IPS-NIHi11 (cell line): ENCODE measurements at places on chromosomes 6 and 20.
A peak's percentile ranks its signal among the peaks of the same experiment; 100 is the strongest.

DNA sequence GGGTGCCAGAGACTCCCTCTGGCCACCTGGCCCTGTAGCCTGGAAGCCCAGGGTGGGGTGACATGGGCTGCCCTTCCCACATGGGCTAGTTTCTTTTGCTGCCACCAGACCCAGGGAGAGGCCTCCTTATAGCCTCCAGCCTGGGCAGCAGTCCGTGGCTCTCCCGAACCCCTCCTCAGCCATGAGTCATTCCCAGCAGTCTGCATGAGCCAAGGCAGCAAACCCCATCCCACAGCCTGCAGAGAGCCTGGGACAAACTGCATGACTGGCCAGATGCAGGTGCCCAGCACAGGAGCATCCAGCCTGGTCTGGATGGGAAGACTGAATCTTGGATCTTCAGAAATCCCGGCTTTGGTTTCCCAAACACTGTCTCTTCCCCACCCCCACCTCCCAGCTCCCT lies 75.7 kb downstream of the MRPL14 start:
- DNase-seq = no peak

GRCh38 chr6:149431905-149432775 lies 32.1 kb downstream of the SUMO4 start:
- peak; percentile 96 for DNase-seq

- no peak for DNase-seq
Measured at GRCh38 chr6:70310063-70310694, 7.3 kb upstream of the COL9A1 start.

DNA sequence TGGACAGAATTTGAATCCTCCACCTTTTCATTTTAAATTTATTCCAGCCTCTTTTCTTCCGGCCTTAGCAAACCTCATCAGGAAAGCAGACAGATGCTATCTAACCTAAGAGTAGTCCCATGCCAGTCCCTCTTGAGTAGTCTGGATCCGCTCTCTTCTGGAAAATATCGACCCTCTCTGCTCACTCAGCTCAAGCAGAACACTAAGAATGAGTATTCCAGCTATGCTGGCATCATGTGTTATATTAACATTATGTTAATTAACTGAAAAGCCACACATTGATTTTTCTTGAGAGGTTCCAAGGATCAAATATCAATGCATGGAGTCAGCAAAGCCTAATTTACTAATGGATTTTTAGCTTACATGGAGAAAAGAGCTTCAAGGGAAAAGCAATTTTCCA lies 161.4 kb downstream of the ID4 start:
- DNase-seq = no peak

DNA sequence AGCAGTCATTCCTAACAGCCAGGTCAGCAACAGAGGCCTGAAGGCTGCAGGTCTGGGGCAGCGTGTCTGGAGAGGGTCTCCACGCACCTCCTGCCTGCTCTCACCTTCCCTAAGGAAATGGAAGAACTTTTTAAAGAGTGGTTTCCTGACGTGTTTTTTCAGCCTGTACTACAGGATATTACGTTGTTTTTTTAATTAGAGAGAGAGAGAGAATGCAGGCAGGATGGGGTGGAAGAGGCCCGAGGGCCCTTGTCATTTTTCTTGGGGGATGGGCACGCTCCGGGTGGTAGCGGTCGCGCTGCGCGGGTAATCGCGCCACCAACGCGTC lies 2.1 kb downstream of the DLL1 start:
- DNase-seq = no peak

DNA sequence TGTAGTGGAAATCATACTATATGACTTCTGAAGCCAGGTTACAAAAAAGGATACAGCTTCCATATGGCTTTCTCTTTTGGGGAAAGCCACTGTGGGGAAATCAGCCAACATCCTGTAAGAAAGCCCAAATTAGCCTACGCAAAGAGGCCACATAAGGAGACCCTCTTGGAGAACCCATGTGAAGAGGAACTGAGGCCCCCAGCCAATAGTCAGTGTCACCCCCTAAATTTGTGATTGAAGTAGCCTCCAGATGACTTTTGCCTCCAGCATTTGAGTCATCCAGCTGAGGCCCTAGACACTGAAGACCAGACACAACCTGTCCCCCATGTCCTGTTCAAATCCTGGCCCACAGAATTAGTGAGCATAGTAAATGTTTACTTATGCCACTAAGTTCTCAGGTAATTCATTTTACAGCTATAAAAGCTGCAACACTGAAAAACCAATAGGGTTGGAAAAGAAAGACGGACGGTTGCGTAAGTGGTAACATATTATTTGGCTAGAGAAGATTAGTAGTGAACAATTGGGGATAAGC lies 60.4 kb downstream of the HMGCLL1 start:
- no peak for DNase-seq

- DNase-seq = no peak
Measured at GRCh38 chr6:13184089-13184468, 144.3 kb downstream of the TBC1D7 start.
